ENCODE measurements at places on chromosomes 2 and 18.

DNA sequence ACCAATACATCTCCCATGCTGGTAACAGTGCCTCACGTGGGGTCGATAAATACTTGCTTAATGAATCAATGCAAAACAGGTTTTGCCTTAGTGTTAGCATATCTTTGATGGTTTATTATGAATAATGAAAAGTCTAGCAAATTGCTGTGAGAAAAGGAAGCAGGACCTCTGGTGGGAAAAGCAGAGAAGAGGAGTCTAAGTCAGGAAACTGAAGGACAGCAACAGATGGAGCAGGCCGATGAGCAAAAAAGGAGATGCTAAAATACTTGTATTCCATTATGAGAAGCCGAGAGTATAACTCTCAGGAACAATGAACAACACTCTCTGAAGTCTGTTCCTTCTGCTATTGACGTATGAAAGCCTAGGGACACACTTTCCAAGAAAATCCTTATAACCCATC is 555.2 kb upstream of the KLHL29 start:
- no peak for DNase-seq

GRCh38 chr18:44696892-44697291 is 16.2 kb downstream of the SETBP1 start:
- no peak for DNase-seq

- DNase-seq = no peak
Observed at GRCh38 chr2:9473308-9473984, 905 bp upstream of the IAH1 start.

- DNase-seq = no peak
Observed at GRCh38 chr2:122061831-122062230, 306.4 kb downstream of the TSN start.

DNA sequence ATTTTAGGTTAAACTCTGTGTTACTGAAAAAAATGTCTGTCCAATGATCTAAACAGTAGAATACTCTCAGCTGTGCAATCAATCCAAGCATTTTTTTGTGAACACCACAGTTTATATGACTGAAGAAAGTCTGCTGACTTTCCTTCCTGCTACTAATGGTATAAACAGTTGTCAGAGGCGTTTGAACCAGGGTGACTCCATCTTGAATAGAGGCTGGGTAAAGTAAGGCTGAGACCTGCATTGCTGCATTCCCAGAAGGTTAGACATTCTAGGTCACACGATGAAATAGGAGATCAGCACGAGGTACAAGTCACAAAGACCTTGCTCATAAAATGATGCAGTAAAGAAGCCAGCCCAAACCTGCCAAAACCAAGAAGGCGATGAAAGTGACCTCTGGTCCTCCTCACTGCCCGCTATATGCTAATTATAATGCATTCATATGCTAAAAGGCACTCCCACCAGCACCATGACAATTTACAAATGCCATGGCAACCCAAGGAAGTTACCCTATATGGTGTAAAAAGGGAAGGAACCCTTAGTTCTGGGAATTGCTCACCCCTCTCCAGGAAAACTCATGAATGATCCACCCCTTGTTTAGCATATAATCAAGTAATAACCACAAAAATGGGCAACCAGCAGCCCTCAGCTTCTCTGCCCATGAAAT is 31.3 kb downstream of the POU3F3 start:
- no peak for DNase-seq

DNA sequence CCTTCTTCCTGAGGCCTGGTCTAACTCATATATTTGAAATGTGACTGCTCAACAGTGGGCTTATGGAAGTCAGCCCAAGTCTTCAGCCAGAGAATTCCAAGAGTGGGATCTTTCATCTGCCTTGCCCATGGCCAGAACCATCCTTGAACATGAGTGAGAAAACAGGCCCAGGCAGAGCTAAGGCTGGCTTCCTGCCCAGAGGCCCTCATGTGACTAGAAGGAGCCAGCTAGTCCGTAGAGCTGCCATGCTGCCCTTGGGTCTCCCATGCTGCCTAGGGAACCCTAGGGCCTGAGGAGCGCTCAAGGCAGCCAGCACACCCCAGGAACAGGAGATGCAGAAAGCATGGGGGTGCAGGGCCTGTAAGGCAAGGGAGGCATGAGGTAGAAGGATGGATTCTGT is 203.6 kb downstream of the FHOD3 start:
- DNase-seq = no peak

DNA sequence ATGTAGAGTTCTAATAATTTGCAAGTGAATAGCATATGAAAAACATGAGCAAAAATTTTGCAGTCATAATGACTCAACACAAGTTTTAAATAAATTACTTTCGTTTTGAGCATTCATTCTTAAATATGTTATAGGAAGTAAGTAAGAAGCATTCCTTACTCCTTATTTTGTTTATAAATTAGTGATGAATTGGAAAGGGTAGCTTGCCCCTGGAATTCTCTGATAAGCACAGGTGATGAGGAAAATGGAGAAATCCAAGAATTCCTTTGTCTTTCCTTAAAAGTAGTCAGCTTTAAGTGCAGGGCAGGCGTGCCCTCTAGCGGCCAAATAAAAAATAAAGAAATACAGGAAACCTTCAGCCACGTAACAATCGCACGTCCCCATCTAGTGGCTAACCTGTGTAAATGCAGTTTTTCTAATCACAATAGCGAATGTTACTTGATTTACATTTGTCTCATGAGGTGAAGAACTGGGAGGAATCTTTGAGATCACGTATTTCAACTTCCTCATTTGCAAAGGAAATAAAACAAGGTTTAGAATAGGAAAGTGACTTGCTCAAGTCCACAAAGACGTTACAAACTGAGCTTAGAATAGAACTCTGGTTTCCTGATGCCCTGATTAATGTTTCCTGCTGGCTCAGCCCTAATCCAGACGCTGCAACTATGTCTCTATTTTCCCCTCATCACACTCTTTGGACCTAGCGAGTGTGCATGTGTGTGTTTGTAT is 47.2 kb upstream of the ZNG1B start:
- peak; percentile 84 for DNase-seq

DNA sequence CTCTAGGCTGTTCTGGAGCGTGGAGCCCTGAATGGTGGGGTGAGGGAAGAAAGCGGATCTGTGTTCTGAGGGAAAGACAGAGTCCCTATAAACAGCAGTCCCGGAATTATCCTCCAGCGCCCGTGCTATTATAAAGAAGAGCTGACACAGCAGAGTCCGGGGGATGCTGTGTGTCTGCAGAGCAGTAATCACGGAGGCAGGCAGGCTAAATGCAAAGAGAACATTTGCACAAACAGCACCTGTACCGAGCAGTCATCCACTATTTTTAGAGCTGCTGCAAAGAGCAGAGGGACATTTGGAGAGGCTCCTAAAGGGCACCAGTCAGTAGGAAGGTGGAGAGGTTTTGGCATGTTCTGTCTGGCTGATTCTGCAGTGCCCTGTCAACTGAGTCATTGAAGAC is 293.8 kb upstream of the SLC14A2 start:
- no peak for DNase-seq

Data from RKO (cell line).